ENCODE measurements at places on chromosomes 16 and 17. TPM values are rescaled to one million over a fixed set of nuclear protein-coding genes. Genes with fewer than 3 reads are reported as not detected.

GRCh38 chr16:81499576-81500380, 55.2 kb downstream of the CMIP start:
- no peaks in the 10 kb centered on the region for H3K27me3 ChIP-seq
- H3K36me3 ChIP-seq, result no peaks in the 10 kb centered on the region
- DNase-seq, result peak; percentile 52
- peaks cover 31% of the 10 kb centered on the region for H3K4me1 ChIP-seq
- no peak overlapping the region for H3K27ac ChIP-seq

DNA sequence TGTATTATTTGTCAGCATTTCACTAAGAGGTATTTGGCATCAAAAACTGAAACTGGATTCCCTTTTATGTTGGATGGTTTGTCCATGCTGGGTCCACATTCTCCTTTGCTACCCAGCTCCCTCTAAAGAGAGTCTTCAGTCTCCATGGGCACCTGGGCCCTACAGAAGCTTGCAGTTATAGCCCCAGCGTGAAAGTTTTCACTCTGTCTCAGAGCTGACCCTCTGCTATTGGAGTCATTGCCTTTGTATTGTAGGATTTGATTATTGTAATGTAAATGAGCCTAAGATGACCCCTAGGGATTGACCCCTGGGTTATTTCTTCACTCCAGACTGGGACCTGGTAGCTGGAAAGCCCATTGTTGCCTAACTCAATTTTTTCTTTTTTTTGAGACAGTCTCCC, 1026.5 kb upstream of the EEF2KMT start:
- H3K4me3 ChIP-seq, result no peak overlapping the region
- H3K36me3 ChIP-seq, result no peaks in the 10 kb centered on the region

DNA sequence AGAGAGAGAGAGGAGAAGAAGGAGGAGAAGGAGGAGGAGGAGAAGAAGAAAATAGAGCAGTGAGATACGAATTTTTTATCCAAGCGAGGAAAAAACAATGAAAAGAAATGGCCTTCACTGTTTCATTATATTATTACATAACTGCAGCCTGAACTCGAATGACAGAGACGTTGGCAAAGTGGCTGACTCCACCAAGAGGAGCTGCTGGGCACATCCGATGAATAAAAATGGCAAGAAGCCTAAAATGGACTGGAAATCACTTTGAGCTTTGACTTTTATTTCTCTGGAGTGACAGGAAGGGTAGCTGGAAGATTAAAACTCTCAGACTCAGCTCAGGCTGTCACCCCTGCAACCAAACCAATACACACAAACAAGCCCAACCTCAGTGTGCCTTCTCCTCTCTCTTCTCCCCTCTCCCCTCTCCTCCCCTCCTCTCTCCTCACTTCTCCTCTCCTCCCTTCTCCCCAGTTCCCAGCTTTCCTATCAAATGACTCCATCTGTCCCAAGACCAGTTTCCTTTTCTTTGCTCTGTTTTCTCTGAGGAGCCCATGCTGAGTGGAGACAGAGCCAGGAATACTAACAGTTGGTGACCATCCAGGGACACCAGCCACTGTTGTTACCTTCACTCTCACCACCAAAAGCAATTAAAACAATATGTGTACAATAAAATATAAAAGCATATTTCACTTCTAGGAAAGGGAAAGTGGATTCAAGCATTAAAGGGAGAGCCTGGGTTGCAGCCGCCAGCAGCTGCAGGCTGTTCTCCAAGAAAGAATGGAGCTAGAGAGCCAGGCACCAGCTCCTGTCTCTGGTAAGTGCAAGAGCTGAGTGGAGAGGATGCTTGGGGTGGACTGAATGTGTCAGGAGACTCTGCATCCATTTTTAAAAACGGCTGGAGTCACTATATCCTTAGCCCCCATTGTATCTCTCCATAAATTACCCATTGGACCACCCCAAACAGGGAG, 51.2 kb downstream of the SOX9 start:
- H3K4me1 ChIP-seq, result peaks cover 19% of the 10 kb centered on the region
- peak; percentile 44 for DNase-seq
- H3K27me3 ChIP-seq, result no peaks in the 10 kb centered on the region
- H3K36me3 ChIP-seq, result no peaks in the 10 kb centered on the region

- H3K4me1 ChIP-seq, result peaks cover 45% of the 10 kb centered on the region
- H3K27me3 ChIP-seq, result no peaks in the 10 kb centered on the region
- no peaks in the 10 kb centered on the region for H3K36me3 ChIP-seq
- peak; percentile 96 for DNase-seq
- H3K4me3 ChIP-seq, result no peak overlapping the region
- H3K27ac ChIP-seq, result peak overlapping the region; percentile 81
Observed at GRCh38 chr16:85162478-85163277, 50.4 kb upstream of the CIBAR2 start.

DNA sequence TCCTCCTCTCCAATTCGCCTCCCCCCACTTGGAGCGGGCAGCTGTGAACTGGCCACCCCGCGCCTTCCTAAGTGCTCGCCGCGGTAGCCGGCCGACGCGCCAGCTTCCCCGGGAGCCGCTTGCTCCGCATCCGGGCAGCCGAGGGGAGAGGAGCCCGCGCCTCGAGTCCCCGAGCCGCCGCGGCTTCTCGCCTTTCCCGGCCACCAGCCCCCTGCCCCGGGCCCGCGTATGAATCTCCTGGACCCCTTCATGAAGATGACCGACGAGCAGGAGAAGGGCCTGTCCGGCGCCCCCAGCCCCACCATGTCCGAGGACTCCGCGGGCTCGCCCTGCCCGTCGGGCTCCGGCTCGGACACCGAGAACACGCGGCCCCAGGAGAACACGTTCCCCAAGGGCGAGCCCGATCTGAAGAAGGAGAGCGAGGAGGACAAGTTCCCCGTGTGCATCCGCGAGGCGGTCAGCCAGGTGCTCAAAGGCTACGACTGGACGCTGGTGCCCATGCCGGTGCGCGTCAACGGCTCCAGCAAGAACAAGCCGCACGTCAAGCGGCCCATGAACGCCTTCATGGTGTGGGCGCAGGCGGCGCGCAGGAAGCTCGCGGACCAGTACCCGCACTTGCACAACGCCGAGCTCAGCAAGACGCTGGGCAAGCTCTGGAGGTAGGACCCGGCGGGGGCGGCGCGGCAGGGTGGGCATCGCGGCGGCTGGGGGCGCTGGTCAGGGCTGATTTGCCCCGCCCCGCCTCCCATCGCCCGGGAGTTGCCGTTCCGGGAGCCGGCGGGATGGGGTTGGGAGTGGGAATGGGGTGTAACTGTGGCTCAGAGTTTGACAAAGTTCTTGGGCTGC, 567 bp downstream of the SOX9 start:
- DNase-seq, result peak; percentile 73
- no peaks in the 10 kb centered on the region for H3K36me3 ChIP-seq
- H3K27me3 ChIP-seq, result no peaks in the 10 kb centered on the region
- H3K4me1 ChIP-seq, result peaks cover 29% of the 10 kb centered on the region
- H3K4me3 ChIP-seq, result peak overlapping the region; percentile 83

DNA sequence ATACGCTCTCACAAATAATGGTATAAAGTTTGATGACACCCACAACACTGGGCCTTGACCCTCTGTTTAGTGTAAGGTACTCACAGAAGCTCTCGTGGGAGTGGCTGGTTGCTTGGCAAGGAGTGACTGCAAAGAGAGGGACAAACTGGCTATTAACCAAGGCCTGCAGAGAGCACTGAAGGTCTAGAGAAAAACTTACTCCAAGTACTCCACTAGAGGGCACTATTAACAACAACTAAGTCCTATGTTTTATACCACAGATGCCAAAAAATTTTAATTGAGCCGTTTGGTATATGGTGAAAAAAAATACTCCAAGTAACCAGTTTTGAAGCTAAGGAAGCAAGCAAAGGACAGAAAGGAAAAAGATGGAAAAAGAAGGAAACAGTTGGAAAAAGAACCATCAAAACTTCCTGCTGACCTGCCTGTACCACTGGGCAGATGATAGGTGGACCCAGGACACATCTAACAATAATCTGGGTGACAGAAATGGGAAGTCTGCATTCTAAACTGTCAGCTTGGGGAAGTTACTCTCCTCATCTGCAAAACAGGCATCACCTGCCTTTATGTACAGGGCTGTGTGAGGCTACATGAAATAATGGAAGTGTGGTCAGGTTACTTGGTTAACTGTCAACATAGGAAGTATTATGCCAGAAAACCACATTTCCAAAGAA, 23.2 kb downstream of the DYNC1LI2 start:
- H3K27me3 ChIP-seq, result no peaks in the 10 kb centered on the region
- H3K27ac ChIP-seq, result no peak overlapping the region
- peaks cover 40% of the 10 kb centered on the region for H3K4me1 ChIP-seq

- no peak overlapping the region for H3K27ac ChIP-seq
- H3K36me3 ChIP-seq, result no peaks in the 10 kb centered on the region
- no peak overlapping the region for H3K4me3 ChIP-seq
Observed at GRCh38 chr17:77131904-77132303, 8.9 kb upstream of the SEC14L1 start.

IL17C gene
- total RNA-seq, result not detected

CYBA gene
- total RNA-seq, result 383 TPM

G6PC1 gene
- not detected for total RNA-seq

NAE1 gene
- total RNA-seq, result 51.0 TPM

DLX3 gene
- total RNA-seq, result 2.3 TPM

CFAP97D1 gene
- not detected for total RNA-seq

RSKR gene
- total RNA-seq, result 4.2 TPM

ZKSCAN2 gene
- total RNA-seq, result 6.6 TPM
